ENCODE measurements at places on chromosomes 12 and 14.

DNA sequence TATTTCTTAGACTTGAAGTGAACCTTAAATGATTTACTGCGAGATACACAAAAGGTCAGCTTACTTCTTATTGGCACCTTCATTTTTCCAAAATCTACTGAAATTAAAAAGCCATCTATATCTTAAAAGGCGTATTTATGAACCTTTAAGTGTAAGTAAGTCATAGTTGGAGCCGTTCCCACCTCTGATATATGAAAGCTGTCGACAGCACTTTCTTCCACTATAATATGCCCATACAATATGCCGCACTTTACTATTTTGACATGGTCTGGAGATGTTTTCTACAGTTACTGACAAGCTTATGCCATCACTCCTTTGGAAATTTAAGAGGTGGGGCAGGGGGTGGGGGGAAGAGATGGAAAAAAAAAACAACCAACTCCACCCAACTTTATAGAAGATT, 155.3 kb downstream of the PHETA1 start:
- DNase-seq, result no peak

- DNase-seq, result no peak
Measured at GRCh38 chr12:65263777-65264176, 14.7 kb upstream of the MSRB3 start.

- DNase-seq, result no peak
Measured at GRCh38 chr12:30166006-30166795, 382.5 kb upstream of the TMTC1 start.

- DNase-seq, result no peak
Measured at GRCh38 chr14:35420036-35420811, 15.7 kb upstream of the NFKBIA start.

DNA sequence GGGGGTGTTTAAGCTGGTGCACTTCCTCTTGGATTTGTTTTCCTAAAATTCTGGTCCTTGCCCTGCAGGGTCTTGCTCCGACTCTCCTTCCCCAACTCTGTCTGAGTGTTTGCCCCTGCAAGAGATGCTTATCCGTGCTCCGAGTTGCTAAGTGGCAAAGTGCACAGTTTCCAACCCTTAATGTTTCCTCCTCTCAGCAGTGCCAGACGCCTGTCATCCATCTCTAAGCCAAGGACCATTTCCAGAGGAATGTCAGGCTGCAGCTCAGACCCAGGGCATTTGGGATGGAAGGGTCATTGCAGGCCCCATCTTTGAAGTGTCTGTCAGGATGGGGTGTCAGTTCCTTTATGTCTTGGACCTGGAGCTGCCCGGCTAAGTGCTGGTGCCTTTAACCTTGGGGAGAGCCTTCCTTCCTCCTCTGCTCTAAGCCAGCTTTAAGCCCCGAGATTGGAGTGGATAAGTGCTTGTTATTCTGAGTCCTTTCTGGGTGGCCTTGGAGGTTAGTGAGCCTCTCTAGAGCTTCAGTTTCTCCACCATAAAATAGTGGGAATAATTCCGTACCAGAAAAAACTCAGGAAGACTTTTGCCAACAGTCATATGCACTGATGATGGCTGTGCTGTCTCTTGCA, 15.0 kb downstream of the WNT5B start:
- DNase-seq, result no peak

- no peak for DNase-seq
Measured at GRCh38 chr12:62785941-62786559, 148.9 kb downstream of the PPM1H start.

DNA sequence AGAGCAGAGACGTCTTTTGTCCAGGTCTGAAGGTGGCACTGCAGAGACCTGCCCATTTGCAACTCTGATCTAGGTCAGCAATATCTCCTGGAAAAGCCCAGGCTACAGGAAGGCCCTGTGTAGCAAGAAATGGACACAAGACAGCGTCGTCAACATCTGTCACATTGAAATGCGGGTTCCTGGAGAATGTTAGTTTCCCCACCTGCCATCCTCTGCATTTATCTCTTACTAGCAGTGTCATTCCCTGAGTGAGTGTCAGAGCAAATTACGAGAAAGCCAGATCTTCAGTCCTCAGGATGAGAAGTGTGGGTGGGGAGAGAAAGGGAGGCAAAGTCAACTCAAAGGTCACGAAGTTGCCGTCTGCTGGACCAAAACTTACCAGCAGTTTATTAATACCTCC, 27.4 kb upstream of the FLVCR2 start:
- no peak for DNase-seq

DNA sequence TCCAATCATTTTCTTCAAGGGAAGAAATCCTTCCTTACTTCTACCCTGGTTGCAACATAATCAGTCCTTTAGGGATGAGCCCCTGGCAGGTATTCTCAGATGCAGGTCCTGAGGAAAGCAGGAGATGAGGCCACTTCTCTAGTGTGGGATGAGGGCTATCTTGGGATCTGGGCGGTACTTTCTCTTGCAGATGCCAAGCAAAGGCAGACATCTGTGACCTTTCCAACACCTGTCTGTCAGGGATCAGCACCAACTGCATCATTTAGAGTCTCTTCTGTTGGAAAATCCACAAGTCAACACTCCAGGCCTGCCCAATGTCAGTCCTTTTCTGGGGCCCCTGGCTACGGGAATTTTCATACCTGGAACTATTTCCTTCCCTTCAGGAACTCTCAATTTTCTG, 129.2 kb downstream of the SLC8A3 start:
- no peak for DNase-seq

GRCh38 chr12:18222699-18223098, 38.6 kb upstream of the PIK3C2G start:
- DNase-seq, result no peak

GRCh38 chr14:91328313-91329050, 84.0 kb upstream of the GPR68 start:
- DNase-seq, result no peak

DNA sequence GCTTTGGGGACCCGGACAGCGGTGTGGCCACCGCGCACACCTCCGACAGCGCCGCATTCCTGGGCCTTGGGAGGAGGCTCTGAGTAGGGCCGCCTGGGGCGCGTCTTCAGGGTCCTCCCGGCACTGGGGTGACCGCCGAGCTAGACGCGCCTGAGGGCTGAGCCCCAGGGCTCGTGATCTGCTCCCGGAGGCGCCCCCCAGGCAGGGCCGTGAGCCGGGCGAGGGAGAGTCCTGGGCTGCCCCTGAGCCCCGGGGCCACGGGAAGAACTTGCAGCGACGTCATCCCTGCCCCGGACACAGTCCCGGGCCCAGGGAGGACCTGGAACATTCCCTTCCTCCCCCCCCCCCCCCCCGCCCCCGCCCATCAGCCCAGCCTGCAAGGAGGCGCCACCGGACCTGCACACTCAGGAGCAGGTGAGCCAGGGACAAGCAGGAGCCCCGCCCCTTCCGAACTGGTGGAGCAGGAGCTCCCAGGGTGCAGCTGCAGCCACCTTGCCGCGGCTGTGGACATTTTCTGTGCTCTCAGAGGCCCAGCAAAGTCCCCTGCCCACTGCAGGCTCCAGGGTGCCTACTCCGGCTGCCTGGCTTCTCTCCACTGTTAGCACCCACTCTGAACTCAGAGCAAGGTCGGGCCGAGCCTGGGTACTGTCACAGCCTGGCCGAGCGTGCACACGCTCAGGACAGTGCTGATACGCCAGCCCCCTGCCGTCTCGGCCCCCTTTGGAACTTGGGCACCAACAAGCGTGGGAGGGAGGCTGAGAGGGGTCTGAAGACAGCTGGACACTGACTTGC, 50.7 kb downstream of the A2M start:
- no peak for DNase-seq
